ENCODE measurements at places on chromosomes 6 and 20.

GRCh38 chr6:118216751-118217150 lies 309.7 kb downstream of the SLC35F1 start:
- DNase-seq, result no peak

GRCh38 chr6:106547601-106548453 lies 81.5 kb downstream of the RTN4IP1 start:
- DNase-seq, result no peak

DNA sequence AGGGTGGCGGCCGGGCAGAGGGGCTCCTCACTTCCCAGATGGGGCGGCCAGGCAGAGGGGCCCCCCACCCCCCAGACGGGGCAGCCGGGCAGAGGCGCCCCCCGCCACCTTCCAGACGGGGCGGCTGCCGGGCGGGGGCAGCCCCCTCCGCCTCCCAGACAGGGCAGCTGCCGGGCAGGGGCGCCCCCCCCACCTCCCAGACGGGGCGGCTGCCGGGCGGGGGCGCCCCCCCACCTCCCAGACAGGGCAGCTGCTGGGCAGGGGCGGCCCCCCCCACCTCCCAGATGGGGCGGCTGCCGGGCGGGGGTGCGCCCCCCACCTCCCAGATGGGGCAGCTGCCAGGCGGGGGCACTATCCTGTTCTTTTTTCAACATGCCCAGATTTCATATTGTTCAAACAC lies 78.2 kb upstream of the DST start:
- DNase-seq, result no peak

DNA sequence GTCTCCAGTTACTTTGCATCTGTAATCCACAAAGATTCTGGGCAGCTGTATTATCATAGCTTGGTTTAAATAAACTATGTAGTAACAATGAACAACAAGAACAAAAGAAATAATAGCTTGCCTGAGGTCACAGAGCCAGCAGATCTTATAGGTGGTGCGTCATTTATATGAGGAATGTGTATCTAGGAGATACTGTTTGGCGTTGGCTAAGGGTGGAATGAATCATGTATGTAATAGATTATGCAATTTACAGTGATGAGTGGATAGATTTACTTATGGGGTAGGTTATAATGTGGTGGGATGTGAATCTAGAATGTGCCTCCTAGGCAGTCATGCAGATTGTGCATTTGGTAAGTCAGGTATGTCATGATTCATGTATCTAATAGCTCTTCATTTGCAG lies 42.8 kb downstream of the HNF4A start:
- DNase-seq, result no peak

GRCh38 chr6:121901432-121901831 lies 466.0 kb downstream of the GJA1 start:
- DNase-seq, result peak; percentile 52

DNA sequence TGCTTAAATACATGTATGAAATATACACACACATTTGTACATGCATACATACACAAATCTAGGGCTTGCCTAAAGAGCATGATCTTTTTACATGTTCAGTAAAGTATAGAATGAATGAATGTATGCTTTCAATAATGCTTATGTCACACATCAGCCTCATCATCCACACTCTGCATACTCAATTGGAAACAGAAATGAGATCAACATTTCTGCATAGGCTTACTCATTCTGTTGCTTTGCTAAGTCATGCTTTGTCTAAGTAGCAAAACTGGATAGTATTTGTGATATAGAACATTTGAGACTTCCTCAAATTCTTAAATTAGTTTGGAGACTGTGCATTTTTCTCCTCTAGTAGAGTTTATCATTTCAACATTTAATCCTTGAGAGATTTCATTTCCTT lies 343.3 kb downstream of the ADGRB3 start:
- no peak for DNase-seq

DNA sequence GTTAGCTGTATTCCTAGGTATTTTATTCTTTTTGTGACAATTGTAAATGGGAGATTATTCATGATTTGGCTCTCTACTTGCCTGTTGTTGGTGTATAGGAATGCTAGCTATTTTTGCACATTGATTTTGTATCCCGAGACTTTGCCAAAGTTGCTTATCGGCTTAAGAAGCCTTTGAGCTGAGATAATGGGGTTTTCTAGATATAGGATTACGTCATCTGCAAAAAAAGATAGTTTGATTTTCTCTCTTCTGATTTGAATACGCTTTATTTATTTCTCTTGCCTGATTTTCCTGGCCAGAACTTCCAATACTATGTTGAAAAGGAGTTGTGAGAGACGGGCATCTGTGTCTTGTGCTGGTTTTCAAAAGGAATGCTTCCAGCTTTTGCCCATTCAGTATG lies 163.2 kb upstream of the UST start:
- no peak for DNase-seq

DNA sequence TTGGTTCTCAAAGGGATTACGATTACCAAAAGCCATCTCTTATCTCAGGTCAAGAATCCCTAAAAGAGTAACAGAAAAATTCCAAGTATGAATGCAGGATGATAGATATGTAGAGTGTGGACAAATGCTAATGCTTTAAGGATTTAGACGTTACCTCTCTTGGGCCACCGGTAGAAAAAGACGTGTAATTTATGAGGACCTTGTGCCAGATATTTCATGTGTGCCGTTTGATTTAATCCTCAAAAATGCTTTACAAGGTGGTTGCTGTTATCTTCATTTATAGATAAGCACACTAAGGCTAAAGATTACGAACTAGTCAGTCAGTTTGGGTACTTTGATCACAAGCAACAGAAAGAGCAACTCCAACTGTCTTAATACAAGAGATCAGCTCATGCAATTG lies 370.8 kb upstream of the JAG1 start:
- no peak for DNase-seq

DNA sequence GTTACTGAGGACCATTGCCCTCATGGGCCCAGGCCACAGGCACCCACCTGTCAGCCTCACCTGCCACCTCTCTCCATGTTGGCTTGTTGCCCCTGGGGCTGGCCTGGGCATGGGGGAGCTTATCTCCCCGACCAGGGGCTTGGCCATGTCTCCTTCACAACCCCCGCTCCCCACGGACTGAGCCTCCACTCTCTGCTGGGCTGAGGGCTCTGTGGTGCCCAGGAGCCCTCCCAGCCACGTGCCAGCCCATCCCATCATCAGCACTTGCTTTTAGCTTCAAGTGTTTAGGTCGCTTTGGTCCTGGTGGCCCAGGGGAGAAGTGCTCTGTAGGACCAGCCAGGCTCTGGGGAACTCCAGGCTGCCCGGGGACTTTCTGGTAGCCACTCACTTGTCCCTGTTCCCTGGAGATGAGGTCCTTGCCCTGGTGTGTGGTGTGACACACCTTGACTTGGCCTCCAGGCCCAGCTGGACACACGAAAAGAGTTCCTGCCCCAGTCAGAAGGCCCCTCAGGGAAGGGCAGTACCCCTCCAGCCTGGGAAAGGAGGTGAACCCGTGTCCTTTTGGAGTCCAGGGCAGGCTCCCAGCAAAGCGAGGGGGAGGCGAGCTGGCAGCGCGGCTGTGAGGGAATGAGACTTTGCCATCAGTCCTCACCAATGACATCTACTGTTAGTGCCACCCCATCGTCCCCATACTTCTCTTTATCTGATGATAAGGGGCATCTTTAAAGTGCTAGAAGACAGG lies 352.6 kb downstream of the ZFAND3 start:
- DNase-seq, result no peak

DNA sequence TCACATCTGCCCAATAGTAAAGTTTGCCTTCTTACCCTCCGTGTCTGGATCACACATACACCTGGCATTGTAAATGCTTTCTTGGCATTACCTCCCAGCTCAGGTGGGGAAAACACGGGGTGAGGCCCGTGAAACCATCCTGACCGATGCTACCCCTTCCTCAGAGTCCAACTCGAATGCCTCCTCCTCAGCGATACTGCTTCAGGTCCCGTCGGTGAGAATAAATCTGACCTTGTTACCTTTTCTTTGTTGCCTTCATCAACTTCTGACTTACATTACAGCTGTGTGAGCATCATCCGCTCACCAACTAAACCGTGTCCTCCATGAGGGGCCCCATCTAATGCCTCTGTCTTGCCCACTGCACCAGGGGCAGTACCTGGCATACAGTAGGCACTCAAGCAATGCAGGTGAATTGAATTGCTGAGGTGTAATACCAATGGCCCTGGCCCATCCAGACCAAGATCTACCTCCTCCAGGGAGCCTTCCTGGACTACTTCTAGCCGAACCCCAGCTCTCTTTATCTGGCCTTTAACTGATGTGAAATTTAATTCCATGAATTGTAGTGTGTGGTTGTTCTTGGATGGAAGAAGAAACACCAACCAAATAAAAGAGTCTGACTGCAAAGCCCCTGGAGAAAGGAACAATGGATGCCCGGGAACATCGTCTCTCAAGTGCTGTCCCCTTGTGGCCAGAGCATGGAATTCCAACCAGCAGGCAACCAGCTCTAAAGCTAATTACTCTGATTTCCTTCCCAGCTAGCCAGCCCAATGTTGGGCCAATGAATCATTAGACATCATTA lies 141.5 kb downstream of the ANKRD60 start:
- DNase-seq, result peak; percentile 29
